GM12878 (cell line): ENCODE measurements at places on chromosomes 2 and 18. TPM values are rescaled to one million over a fixed set of nuclear protein-coding genes. Genes with fewer than 3 reads are reported as not detected.

DNA sequence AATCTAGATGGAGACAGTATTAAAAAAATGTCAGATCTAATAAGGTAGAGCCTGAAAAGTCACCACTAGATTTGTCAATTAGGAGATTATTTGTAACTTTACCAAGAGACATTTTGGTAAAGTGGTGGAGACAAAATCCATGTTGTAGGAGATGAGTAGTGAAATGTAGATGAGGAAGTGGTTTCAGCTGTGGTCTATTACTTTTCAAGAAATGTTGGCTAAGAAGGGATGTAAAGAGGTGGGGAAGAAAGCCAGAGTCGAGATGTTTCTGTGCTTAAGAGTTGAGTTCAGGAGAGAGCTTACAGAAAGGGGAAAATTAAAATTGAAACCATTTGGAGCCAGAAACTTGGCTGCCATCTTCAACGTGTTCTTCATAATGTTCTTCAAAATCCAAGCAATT is 22.2 kb downstream of the ACVR2A start:
- H3K27ac ChIP-seq: no peak overlapping the region
- no peaks in the 10 kb centered on the region for H3K27me3 ChIP-seq
- no peak for DNase-seq
- no peaks in the 10 kb centered on the region for H3K4me1 ChIP-seq

DNA sequence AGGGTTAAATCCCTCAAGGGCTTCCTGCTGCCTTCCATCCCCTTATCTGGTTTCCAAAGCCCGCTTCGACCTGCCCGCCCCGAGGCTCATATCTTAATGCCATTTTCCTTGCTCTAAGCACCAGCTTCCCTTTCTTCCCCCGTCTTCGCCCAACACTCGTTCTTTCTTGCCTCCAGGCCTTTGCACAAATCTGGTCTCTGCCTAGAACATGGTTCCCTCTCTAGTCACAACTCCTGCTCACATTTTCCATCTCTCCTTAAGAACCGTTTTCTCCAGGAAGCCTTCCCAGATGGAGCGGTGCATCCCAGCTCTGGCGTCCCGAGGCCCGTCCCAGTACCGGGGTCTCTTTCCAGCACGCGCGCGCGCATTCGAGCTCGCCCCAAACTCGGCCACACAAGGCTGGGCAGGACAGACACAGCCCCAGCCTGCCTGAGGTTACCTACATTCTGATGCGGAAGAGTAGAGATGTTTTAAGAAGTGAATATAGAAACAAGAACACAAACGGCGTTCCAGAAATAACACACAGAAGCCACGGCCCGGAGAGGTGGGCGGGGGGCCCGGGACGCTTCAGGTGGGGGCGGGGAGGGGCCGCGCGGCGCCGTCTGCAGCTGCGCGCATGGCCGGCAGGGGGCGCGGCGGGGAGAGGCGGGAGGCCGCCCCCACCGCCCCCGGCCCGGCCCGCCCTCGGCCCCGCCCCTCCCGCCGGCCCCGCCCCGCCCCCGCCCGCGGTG is at the start of gene DGKD:
Gene DGKD (plus strand): TSS at position 726 of the 731 bp plus-strand sequence. CDS start 25 bp downstream, outside the sequence.
- no peak for DNase-seq
- no peaks in the 10 kb centered on the region for H3K27me3 ChIP-seq
- H3K4me1 ChIP-seq: peaks cover 32% of the 10 kb centered on the region
- H3K27ac ChIP-seq: peak within 1 kb of the TSS; percentile 94
- H3K36me3 ChIP-seq: no peaks in the 10 kb centered on the region
- peak within 1 kb of the TSS; percentile 85 for H3K4me3 ChIP-seq

- H3K4me1 ChIP-seq: no peaks in the 10 kb centered on the region
- DNase-seq: no peak
- H3K36me3 ChIP-seq: no peaks in the 10 kb centered on the region
Observed at GRCh38 chr18:2089396-2089795, 481.9 kb downstream of the METTL4 start.

DNA sequence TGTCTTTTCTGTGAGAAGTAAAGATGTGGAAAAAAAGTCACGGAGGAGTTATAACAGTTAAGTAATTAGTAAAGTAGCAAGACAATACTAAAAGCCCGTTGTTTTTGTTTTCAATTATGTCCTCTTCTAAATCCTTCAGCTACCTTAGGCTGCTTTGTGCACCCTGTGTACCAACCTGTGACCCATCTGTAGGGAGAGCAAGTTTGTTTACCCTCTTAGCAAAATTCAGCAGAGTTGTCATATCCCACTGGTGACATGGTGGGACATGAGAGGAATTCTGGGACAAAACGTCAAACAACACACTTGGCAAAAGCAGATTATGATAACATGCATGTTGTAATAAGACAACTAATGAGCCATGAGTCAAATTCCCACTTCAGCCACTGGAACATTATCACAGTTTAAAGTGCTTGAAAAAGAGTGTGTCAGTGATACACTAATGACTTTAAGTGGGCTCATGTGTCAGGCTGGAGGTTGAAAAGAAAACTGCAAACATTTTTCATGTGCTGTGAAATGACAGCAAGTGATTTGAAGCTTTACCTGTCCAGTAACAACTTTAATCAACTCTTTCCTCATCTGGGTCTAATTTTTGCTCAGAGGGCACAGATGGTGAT is 392.8 kb upstream of the ACVR2A start:
- no peak for DNase-seq
- no peaks in the 10 kb centered on the region for H3K4me1 ChIP-seq
- H3K36me3 ChIP-seq: no peaks in the 10 kb centered on the region
- H3K4me3 ChIP-seq: no peak overlapping the region
- no peak overlapping the region for H3K27ac ChIP-seq

DNA sequence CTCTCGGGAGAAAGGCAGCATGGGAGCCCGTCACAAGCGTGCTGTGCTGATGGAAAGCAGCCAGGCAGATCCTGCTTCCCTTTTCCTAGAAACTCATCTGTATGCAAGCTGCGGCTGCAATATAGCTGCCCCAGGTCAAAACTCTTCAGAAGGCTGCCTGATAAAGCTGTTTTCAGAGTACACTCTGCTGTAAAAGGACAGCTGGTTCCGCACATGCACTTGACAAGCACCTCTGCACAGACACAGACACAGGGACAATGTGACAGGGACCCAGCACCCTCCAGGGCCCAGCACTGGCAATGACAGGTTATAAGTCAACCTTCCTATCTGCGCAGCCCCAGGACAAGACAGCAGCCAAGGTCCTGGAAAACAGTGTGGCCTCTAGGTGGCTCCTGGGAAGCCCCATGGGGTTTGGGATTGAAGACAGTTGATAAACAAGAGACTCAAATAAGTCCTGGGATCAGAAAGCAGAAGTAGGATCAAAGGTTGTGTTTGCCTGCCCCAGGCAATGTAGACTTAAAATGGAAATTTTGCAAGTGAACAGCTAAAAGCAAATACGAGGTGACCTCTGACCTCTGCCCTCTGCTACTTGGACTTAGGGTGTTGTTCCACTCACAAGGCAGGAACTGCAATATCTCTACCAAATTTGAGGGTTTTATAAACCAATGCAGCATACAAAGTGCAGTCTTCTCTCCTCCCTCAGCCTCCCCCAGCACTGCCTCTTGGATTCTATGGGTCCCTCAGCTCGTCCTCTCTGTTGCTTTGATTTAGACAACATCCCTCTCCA is 16.9 kb downstream of the SLC66A2 start:
- DNase-seq: no peak
- no peaks in the 10 kb centered on the region for H3K27me3 ChIP-seq
- H3K4me1 ChIP-seq: no peaks in the 10 kb centered on the region
- peaks cover 5% of the 10 kb centered on the region for H3K36me3 ChIP-seq
- no peak overlapping the region for H3K4me3 ChIP-seq

DNA sequence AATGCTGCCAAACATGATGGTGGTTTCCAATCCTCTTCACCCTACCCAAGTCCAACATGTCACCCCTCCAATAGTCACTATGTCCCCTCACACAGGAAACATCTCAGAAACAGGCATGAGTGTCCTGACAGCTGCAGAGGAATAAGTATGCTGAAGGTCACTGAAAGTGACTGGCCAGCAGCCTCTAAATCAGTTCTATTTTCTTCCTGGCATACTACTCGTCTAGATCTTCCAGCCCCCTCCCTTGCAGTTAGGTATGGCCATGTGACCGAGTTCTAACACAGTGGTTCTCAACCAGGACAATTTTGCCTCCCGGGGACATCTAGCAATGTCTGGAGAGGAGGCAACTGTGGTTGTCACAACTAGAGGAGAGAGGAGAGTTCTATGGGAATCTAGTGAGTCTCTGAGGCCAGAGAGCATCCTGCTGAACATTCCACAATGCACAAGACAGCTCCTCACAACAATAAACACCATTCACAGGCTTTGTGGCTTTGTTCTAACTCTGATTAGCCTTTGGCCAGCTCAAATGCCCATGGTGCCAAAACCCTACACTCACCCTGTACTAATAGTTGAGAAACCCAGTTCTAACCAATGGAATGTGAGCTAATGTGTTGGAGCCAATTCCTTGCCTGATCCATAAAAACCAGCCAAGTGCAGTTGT is 12.6 kb upstream of the ID2 start:
- no peak overlapping the region for H3K27ac ChIP-seq
- H3K27me3 ChIP-seq: no peaks in the 10 kb centered on the region; the same call in 1 of the 2 replicates
- no peak for DNase-seq
- no peak overlapping the region for H3K4me3 ChIP-seq
- H3K4me1 ChIP-seq: no peaks in the 10 kb centered on the region

- no peak overlapping the region for H3K27ac ChIP-seq
- no peaks in the 10 kb centered on the region for H3K4me1 ChIP-seq
- H3K36me3 ChIP-seq: no peaks in the 10 kb centered on the region
- H3K4me3 ChIP-seq: no peak overlapping the region
Observed at GRCh38 chr18:42544901-42545300, 570.6 kb downstream of the RIT2 start.

DNA sequence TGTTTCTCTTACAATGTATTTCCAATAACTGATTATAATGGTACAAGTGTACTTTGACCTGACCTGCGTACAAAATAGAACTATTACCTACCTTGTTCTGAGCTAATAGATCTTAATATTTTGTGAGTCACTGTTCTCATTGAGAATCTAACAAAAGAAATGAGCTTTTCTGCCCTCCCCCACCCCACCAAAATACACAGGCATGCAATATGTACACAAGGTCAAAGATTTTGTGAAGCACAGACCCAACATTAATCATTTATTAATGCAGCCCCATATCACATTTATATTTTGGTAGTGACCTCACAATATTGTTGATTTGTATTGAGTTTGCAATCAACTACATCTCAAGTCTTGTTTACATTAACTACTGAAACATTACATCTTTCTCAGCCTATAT is 86.5 kb downstream of the CDH20 start:
- H3K27me3 ChIP-seq: no peaks in the 10 kb centered on the region
- H3K36me3 ChIP-seq: no peaks in the 10 kb centered on the region
- no peak for DNase-seq
- H3K4me1 ChIP-seq: no peaks in the 10 kb centered on the region

GRCh38 chr2:56713978-56714377 is 530.2 kb downstream of the CCDC85A start:
- no peaks in the 10 kb centered on the region for H3K27me3 ChIP-seq
- H3K27ac ChIP-seq: no peak overlapping the region
- H3K4me3 ChIP-seq: no peak overlapping the region
- no peak for DNase-seq

DNA sequence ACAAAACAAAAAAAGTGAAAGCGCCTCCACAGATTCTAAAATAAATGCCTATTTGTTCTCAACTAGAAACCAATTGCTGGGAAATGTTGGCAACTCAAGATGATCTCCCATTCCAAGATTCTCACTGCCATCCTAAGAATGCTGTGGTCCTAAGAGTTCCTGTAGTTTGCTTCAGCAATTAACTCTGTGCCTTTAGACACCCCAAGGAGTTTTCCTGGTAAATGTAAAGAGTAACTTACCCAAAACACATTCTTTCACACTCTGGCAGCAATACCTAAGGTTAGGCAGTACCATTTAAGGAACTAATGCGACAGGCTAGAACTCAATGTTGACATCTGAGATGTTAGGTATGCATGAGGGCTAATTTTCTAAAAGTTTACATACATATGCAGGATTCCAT is 58.8 kb upstream of the TANK start:
- DNase-seq: no peak
- H3K27me3 ChIP-seq: no peaks in the 10 kb centered on the region
- H3K4me3 ChIP-seq: no peak overlapping the region
- peaks cover 19% of the 10 kb centered on the region for H3K4me1 ChIP-seq
- no peaks in the 10 kb centered on the region for H3K36me3 ChIP-seq
- H3K27ac ChIP-seq: no peak overlapping the region

DNA sequence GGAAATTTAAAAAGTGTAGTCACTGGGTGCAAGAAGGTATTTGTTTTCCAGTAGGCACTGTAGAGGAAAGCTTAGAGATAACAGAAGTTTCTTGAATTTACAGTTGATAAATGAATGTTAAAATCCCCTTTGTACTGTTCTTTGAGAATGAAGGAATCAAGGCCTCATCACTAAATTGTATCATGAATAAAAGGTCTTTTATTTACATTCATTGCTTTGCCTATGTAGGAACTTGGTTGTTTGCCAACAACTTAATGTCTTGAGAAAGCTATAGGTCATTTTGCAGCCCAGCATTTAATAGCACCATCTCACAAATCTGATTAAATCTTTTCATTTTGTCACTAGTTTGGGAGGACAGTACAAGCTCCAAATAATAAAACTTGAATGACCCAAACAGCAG is 213.9 kb upstream of the ITGA4 start:
- no peaks in the 10 kb centered on the region for H3K36me3 ChIP-seq
- DNase-seq: no peak
- no peak overlapping the region for H3K4me3 ChIP-seq
- no peak overlapping the region for H3K27ac ChIP-seq

DNA sequence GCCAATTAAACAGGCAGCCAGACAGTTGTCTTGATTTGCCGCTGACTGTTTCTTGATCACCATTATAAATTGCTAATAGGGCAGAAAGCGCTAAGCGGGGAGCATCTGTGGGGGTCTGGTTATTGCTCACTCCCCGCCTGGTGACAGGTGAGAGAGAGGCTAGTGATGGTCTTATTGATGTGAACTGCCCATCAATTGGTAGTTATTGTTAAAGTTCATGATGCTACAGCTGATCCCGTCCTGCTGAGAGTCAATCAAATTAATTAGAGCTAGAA is 148.5 kb downstream of the LNPK start:
- H3K27ac ChIP-seq: no peak overlapping the region
- no peak overlapping the region for H3K4me3 ChIP-seq
- DNase-seq: no peak
- H3K36me3 ChIP-seq: no peaks in the 10 kb centered on the region

GRCh38 chr2:74850496-74851190 is 16.7 kb downstream of the HK2 start:
- H3K27me3 ChIP-seq: no peaks in the 10 kb centered on the region
- H3K27ac ChIP-seq: peak overlapping the region; percentile 80
- no peak overlapping the region for H3K4me3 ChIP-seq
- H3K4me1 ChIP-seq: peaks cover 43% of the 10 kb centered on the region

- no peak overlapping the region for H3K4me3 ChIP-seq
- DNase-seq: no peak
- no peak overlapping the region for H3K27ac ChIP-seq
- H3K36me3 ChIP-seq: no peaks in the 10 kb centered on the region
Observed at GRCh38 chr2:212539072-212539880, 674 bp upstream of the ERBB4 start.

Gene GKN2
- not detected in 2 replicates for total RNA-seq

Gene PAX8
- 1.2 and 1.5 TPM in 2 replicates for total RNA-seq

Gene CYS1
- 5.8 and 6.4 TPM in 2 replicates for total RNA-seq

Gene GLI2
- 0.05 TPM in 1 of 2 replicates, not detected in the other for total RNA-seq

Gene FAP
- not detected in 2 replicates for total RNA-seq

Gene ERICH2
- total RNA-seq: not detected in 2 replicates
